Globus pallidus (tissue), 1 donor: ENCODE measurements at places on chromosomes 5 and 9.

DNA sequence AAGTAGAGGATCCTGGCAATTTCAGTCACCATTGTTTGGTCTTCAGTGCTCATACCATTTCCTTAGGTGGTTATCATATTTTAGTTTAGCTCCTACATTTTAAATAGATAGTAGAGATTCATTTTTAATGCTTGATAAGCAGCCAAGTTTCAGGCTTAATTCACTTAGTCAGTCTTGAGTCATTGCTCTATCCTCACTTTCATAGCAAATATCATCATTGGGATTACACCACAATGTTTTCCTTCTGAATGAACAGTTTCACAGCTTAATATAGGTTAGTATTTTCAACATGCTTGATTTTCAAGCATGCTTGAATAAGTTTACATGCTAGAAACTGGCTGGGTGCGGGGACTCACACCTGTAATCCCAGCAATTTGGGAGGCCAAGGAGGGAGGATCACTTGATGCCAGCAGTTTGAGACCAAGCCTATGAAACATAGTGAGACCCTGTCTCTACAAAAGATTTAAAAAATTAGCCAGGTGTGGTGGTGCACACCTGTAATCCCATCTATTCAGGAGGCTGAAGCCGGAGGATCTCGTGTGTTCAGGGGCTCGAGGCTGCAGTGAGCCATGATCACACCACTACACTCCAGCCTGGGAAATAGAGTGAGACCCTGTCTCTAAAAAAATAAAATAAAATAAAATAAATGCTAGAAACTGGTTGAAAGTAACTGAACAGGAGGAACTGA, 339.9 kb downstream of the ADGRV1 start:
- DNase-seq, result no peak

DNA sequence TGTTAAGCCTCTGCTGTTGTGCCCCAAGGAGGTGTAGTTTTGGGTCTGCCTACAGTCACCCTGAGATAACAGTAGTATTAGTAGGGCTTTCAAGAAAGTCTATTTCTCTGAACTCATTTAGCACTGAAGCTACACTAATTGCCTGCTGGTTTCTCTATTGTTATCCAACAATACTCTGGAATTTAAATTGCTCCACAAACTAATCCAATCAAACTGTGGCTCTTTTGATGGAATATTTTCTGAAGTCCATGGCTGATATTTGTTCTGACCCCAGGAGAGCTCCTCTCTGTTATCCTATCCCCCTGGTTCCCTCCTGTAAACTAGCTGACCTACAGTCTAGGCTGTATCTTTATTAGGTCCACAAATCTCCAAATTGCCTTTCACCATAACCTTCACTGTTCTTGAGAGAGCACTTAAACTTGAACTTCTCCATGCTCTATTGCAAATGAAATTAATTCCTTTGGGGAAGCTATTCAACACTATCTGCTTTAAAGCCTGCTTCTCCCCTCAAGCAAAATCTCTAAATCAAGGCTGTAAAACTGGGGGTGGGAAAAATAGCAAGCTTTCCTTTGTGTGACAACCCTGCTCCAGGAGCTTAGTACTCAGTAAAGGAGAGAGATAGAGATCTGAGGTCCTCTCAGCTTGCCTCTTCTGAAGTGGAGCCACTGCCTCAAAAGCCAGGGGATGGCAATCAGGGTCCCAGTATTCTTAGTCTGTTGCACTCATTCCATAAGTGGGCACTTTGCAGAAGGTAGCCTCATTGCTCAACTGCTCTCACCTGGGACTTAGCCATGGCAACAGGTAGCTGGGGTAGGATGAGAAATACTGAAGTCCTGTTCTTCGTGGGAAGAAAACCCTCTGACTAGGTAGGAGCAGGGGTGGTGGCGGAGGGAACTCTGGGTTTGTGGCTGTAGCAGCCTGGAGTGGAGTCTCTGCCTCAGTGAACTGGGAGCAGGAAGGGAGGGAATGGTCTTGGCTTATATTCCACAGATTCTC, 110.9 kb downstream of the MACIR start:
- no peak for DNase-seq

- peak; percentile 23 for DNase-seq
These were observed 13.4 kb upstream of the CCDC112 start for GRCh38 chr5:115309751-115310370.

DNA sequence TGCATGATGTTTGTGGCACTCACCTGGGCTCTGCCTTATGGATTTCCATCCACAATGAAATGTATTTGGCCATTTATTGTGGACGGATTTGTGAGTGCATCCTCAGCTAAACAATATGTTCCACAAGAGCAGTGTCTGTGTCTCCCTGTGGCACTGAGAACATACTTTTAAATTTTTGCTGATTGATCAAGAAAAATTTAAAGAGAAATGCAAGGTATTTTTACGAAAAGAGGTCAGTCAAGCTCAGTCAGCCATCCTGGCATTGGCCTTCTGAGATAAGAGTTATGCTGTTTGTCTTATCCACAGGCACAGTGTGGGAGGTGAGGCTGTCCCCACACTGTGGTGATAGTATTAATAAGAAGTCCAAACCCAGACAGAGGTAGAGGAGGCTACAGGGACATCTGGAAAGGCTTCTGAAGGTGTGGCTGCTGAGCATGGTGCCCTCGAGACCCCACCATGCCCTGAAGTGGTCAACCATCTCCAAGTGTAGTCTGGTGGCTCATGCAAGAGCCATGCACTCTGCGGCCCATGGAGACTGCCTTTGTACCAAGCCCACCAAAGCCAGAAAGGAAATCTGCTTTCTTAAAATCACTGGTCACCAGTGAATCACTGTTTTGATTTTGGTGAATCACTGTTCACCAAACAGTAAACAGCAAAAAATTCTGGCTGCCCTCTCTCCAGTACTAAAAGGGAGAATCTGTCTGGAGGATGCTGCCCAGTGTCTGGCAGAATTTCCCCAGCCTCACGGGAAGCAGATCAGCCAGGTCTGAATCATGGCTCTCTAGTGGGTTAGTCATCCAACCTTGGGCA, 28.8 kb downstream of the SPOCK1 start:
- no peak for DNase-seq

GRCh38 chr9:72592502-72593403, 71.3 kb downstream of the TMC1 start:
- DNase-seq, result peak; percentile 69

DNA sequence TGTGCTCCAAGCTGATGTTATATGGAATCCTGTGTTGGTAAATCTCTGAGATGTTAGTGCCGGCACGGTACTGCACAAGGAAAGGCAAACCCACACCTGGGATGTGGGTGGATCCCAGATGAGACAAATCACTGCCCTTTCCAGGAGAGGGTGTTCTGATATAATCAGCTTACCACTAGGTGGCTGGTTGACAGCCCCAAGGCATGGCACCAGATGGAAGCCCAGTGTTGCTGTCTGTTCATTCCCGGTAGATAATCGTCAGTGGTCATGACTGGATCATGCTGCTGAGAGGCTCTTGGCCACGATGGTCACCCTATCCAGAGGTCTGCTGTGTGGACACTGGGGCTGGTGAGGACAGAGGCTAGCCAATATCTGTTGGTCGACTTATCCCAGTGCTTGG, 184.0 kb downstream of the CACNA1B start:
- no peak for DNase-seq

DNA sequence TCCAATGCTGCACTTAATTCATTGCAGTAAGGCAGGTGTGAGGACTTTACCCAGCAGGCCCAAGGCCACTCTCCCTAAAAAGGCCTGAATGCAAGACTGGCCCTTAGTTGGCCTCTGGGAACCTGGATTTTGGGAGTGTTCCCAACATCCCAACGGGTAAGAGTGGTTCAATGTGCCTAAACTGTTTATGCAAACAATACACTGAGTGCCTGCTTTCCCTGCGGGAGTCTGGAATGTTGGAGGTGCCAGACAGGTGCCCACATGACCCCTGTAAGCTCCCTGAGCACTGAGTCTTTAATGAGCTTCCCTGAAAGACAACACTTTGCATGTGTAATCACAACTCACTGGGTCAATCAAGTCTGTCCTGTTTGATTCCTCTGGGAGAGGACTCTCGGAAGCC, 37.4 kb downstream of the NSUN2 start:
- no peak for DNase-seq

DNA sequence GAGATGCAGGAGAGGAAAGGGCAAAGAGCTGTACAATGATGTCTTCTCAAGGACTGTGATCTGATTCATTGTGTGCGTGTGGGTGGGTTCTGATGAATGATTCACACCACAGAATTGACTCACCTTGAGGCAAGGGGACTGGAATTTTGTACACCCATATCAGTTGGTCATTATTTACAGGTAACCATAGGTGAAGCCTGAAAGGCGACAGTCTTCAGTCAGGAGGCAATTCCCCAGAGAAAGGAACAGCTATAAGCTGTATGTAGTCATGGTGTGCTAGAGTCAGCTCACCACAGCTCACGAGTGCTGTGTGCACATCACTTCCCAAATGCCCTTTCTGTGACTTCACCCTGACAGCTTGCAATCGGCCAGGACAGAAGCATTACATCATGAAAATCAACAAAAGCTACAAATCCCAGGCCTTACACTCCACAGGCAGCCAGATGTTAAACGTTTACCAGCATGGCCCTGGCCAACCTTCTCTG, 87.6 kb upstream of the RPS23 start:
- no peak for DNase-seq

- DNase-seq, result peak; percentile 77
These were observed 547 bp downstream of the NIPBL start for GRCh38 chr5:36876965-36877666.

DNA sequence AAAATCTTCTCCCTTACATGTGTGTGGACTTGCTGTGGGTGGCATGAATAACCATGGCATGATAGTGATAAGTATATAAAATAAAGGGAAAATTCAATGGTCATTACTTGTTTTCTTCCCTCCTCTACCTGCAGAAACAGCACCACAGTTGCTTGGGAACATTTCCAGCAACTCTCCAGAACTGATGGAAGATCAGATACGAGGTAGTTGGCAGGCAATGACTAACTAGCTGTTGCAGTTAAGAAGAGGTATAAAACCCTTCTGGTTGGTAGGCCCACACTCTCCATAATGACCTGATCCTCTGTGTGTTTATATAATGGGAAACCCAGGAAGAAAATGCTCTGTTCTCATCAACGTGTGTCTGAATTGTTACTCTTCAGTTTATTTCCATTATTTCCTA, 185.9 kb downstream of the SYK start:
- DNase-seq, result no peak
